Epithelial cell of prostate (primary cell): ENCODE measurements at places on chromosomes 1 and 21.

GRCh38 chr1:26697978-26698849 is 2.4 kb downstream of the ARID1A start:
- DNase-seq: peak; percentile 90

GRCh38 chr1:26469558-26469957 is 2.7 kb upstream of the HMGN2 start:
- DNase-seq: no peak

- DNase-seq: no peak
Observed at GRCh38 chr1:12135612-12136011, 31.2 kb upstream of the TNFRSF1B start.

DNA sequence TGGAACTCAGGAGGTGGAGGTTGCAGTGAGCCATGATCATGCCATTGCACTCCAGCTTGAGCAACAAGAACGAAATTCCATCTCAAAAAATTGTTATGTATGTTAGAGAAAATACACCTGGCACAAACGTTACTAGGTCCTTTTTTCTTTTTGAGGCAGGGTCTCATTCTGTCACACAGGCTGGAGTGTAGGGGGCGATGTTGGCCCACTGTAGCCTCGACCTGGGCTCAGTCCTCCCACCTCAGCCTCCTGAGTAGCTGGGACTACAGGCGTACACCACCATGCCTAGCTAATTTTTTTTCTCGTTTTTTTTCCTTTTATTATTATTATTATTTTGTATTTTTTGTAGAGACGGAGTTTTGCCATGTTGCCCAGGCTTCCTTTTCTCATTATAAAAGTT is 4.4 kb downstream of the HAX1 start:
- DNase-seq: no peak

DNA sequence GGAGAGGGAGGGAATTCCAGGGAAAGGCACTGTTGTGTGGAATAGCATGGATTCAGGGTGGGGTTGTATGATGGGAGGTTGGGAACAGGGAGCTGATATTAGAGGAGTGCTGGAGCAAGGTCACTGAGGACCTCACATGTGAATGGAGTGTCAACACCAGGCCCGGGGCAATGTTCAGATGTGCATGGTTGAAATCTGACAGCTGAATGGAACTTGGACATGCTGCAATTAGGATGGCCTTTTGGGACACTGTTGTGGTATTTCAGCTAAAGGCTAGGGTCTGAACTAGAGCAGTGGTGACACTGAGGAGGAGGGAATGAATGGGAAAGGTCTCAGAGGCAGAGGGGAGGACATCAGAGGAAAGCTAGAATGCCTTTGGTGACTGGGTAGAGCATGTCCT is 25.0 kb downstream of the ZSCAN20 start:
- no peak for DNase-seq

DNA sequence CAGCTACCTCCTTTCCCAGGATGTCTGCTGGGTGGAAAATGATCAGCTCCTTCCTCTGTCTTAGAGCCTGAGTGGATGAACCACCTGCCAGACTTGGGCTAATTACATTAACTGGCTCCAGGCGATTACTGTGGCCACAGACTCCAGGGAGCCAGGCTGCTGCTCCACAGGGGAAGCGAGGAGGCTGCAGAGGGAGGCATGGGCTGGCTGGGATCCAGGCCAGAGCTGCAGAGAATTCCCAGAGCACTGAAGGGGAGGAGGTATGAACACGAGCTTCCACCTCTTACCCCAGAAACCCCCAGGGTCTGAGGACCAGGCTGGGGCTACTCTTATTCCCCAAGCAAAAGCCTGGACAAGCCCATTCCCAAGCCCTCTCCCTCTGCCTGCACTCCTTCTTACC is 136.0 kb upstream of the KLHDC7A start:
- DNase-seq: no peak

DNA sequence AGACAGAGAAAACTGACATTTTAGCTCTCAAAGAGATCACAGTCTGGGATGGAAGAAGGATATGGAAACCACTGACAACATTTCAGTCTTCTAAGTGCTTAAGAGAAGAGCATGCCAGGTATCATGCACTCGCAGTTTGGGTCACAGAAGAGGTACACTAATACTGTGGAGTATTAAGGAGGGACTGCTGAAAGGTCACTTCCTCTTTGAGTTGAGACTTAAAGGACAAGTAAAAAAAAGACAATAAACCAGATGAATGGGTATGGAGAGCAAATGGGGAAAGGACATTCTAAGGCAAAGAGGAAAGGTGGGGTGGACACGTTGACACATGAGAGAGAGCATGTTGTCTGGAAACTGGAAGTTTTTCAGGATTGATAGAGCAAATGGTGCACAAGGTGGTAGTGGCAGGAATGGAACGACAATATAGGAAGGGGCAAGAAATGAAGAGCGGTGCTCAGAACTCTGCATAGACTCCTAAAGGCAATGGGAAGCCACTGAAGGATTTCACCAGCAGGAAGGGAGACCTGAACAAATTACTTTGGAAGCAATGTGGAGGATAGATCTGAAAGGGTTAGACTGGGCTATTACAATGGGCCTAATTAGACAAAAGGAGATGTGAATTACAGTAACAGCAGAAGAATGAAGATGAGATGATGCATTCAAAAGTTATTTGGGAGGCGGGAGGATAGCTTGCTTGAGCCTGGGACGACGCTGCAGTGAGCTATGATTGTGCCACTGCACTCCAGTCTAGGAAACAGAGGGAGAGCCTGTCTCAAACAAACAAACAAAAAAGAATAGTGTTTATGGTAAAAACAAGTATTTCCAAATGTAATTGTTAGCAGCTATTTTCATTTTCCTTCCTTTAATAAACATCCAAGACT is 11.1 kb downstream of the DIPK1A start:
- no peak for DNase-seq

- peak; percentile 24 for DNase-seq
Observed at GRCh38 chr1:232974971-232975370, 24.6 kb downstream of the NTPCR start.

GRCh38 chr1:24769656-24770651 is 24.7 kb downstream of the CLIC4 start:
- DNase-seq: peak; percentile 56

DNA sequence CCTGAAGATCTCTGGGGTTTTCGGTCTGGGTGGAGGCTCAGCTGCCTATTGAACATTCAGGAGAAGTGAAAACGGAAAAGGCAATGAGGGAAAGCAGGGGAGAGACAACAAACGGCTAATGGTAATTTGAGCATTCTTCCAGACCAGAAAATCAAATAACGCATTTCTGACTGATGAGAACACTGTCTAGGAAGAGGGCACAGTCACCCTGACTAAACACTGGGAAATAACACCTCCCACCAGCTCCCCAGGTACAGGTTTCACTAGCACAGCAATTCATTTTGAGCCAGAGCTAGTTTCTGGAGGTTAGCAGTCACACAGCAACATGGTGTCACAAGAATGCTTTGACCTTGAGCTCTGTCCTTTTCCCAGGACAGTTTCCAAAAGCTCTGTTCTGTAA is 21.1 kb downstream of the NCF2 start:
- peak; percentile 41 for DNase-seq

DNA sequence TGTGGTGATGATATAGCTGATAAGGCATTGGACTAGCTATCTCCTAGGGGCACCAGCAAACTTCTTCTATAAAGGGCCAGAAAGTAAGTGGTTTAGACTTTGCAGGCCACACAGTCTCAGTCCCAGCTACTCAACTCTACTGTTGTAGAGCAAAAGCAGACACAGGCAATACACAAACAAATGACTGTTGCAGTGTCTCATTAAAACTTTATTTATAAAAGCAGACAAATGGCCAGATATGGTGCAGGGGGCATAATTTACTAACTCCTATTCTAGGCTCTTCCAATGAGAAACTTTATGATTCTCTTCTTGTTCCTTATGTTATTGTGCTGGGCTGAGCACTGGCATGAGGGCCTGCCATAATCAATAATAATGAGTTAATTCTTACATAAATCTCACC is 176.8 kb upstream of the POU3F1 start:
- no peak for DNase-seq

DNA sequence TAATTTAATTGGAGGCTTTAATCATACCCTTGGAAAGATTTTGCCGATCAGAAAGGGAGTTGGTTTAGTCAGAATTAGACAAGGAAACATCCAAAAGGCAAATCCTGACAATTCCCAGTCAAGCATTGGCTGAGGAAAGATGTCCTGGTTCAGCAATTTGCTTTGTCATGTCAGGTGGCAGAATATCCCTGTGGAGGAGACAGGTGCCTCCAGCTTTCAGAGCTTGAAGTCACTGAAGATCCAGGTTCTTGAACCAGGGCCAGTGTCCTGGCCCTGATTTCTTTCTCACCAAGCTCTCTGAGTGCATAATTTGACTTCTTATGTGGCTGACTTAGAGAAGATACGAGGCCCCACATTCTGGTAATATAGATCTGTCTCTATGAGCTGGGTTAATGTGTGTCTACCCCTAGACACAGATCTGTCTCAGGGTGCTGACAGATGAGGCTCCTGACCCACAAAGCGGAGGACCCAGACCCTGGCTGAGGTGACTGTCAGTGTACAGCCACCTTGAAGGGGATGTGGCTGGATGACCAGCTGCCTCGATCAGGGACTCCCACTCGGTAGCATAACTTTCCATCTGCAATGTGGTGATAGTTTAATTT is 118.9 kb downstream of the HHAT start:
- DNase-seq: no peak

DNA sequence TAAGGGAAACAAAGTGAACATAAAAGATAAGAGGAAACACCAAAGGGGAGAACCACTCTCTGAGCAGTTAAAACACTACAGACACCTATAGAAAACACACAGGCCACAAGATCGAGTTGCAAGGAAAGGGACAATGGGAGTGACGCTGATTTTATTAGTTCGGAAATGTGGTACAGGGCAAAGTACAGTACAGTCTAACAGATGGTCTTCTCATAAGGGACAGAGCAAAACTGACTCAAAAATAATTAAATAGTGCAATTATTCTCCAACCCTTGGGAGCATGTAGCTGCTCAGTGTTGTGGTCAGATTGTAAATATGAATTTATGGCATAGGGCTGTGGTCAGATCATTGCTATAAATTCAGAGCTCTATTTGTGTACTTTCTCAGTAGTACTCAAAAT is 352.0 kb downstream of the USH2A start:
- no peak for DNase-seq

DNA sequence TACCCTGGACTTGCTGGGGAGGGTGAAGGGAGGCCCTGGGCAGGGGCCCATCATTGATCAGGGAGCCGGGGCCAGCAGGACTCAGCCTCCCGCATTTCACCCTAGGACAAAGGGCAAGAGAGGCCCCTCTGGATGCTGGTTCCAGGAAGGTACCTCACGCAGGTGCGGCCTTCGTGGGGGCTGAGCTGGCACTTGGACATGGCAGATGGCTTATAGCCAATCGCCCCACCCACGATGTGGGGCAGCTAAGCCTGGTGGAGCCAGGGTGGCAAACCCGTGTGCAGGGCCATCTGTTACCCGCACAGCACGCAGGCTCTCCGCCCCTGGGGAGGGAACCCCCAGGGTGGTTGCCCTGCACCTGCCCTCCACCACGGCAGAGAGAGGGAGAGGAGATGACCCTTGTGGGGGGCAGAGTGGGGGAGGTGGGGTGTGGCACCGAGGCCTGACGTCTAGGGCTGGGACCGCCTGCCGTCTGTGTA is 2.5 kb downstream of the TFF3 start:
- DNase-seq: no peak

GRCh38 chr1:203609979-203610493 is 16.6 kb upstream of the ATP2B4 start:
- no peak for DNase-seq

GRCh38 chr1:88701275-88701674 is 17.2 kb downstream of the PKN2 start:
- DNase-seq: no peak

DNA sequence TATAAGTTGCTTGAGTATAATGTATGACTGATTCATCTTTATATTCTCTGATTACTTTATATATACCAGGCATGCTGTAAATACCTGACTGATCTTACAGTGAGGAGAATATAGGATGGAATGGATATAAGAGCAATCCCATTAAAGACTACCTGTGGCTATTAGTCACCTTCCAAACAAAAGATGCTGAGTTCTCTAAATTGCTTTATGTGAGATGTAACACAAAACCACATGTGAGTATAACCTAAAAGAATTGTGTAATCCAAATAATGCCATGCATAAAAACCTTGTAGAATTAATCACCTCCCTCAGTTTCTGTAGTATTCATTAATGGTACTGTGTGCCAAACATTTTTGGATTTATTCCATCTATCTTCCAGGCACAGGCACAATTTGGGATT is 134.6 kb upstream of the LRRC7 start:
- DNase-seq: peak; percentile 77

DNA sequence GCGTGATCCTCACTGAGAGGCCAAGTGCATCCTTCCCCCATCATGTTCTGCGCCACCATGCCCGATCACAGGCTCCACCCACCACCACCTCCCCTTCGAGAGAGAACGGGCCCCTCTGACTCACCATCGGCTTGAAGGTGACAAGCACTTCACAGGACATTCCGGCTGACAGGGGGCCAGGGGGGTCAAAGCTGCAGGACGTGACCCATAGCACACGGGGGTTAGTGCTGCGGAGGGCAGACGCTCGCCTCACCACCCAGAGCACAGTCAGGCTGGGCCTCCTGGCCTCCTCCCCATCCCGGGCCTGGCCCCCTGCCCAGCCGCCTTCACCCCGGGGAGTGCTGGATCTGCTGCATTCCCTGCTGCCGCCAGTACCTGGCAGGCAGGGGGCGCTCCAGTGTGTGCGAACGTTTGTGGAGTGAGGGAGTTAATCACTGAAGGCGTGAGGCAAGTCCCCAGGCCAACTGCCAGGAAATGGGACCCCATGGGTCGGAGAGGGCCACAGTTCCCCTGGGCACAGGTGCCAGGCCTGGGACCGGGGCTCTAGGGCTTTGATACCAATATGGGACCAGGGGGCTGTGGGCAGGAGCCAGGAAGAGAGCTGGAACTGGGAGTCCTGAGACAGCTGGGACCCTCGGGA is 40.9 kb upstream of the TMEM52 start:
- DNase-seq: peak; percentile 22

DNA sequence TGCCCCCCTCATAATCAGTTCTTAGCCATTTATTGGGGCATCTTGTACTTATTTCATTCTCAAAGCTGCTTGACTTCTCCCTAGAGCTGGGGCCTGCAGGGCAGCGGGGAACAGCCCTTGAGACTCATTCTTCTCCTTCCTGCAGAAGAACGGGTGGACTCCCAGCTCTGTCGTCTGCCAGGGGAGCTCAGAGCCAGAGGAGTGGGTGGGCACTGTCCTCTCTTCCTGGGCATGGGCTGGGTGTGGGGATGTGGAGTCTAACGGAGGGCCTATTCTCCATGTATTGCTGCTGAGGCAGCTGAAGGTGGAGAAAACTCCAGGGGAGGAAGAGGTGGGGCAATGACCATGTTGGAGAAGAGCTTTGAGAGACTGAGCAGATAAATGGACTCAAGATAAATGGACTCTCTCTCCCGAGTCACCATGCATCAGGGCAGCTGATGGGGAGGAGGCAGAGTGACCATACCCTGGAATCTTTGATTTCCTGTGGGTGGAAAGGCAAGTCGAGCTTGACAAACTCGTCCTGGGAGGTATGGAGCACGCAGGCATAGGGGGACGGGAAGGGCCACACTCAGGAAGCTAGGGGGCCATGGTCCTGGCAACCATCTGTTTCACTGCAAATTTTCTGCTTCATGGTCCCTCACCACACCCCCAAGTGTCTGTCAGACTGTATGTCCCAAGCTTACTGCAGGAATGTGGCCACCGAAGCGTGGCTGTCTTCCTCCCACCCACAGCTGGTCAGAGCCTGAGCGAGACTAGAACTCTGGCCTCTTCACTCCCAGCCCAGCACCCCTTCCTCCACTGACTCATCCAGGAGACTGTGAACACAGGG is 56.9 kb upstream of the ATP2B4 start:
- DNase-seq: no peak

- peak; percentile 22 for DNase-seq
Observed at GRCh38 chr1:167171286-167171929, 49.3 kb upstream of the POU2F1 start.
